ENCODE measurements at places on chromosomes 5 and 9. TPM values are rescaled to one million over a fixed set of nuclear protein-coding genes. Genes with fewer than 3 reads are reported as not detected.

Gene NPR2
- total RNA-seq = 4.2 TPM

- no peaks in the 10 kb centered on the region for H3K27me3 ChIP-seq
- no peak overlapping the region for H3K27ac ChIP-seq
- H3K36me3 ChIP-seq = no peaks in the 10 kb centered on the region
- no peaks in the 10 kb centered on the region for H3K4me1 ChIP-seq
- H3K4me3 ChIP-seq = no peak overlapping the region
- no peak for DNase-seq
Measured at GRCh38 chr9:115978659-115979096, 174.9 kb upstream of the PAPPA start.

- no peaks in the 10 kb centered on the region for H3K36me3 ChIP-seq
- H3K4me3 ChIP-seq = no peak overlapping the region
- no peaks in the 10 kb centered on the region for H3K27me3 ChIP-seq
- no peak for DNase-seq
- H3K27ac ChIP-seq = no peak overlapping the region
Measured at GRCh38 chr5:77987331-77987730, 211.2 kb upstream of the TBCA start.

- no peak overlapping the region for H3K27ac ChIP-seq
- H3K4me3 ChIP-seq = no peak overlapping the region
- no peak for DNase-seq
- no peaks in the 10 kb centered on the region for H3K4me1 ChIP-seq
Measured at GRCh38 chr5:156411185-156411613, 84.2 kb downstream of the SGCD start.

DNA sequence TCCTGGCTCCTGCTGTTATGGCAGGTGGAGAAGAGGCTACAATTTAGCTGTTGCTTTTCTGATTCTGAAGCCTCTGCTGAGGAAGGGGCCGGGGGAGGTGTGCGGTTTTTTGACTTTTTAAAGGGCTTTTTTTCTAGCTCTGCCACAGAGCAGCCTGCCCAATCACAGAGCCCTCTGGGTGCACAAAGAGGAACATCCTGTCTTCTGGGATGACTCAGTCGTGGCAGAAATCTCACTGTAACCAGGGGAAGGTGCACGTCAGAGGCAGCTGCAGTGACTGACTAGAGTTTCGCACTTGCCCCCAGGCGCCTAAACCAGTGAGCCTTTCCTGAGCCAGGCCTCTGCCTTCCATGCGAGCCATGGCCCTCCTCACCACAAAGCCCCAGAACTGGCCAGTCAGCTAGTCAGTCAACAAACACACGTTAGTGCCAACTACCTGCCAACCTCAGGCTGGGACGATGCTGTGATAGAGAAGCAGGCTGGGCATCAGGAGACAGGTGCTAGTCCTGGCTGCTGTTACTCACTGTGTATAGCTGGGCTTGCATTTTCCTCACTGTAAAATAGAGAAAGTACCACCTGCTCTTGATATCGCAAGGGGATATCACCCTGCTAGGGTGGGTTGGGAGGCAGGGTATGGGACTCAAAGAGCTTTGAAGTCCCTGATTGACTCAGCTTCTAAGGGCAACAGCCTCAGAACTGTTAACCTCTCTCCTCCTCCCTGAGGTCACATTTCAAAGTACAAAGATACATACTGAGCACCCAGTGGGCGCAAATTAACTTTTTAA lies 2.2 kb downstream of the AKNA start:
- DNase-seq = peak; percentile 81
- H3K4me1 ChIP-seq = peaks cover 85% of the 10 kb centered on the region
- no peaks in the 10 kb centered on the region for H3K27me3 ChIP-seq

Gene TAF11L10
- not detected for total RNA-seq

DNA sequence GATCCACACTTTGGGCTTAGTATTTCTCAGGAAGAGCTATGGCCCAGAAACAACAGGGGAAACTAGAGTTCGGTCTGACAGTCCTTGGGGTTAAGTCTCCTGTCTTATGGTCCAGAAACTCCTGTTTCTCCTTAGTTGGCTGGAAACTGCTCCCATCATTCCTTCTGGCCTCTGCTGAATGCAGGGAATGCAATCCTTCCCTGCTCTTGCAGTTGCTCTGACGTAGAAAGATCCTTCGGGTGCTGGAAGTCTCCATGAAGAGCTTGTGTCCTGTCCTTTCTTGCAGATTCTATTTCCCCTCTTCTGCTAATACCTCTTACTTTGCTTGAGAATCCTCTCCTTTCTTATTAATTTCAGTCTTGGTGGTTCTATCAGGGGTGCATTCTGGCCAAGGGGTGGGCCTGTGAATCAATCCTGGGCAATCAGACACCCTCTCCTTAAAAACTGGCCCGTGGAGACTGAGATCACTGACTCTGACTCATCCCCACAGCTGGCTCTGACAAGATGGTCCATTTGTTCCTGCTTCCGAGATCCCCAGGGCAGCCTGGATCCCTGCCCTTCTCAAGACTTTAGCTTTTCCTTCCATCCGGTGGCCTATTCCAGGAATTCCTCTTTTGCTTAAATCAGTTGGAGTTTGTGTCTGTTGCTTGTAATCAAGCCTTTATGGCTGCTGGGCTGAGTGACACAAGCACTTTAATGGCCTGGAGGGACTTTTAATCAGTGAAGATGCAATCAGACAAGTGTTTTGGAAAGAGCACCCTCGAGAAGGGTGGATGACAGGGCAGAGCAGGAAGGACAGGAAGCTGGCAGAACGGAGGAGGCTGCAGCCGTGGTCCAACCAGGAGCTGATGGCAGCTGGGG lies 23.7 kb downstream of the PTGS1 start:
- no peaks in the 10 kb centered on the region for H3K4me1 ChIP-seq
- H3K27me3 ChIP-seq = peaks cover 10% of the 10 kb centered on the region
- no peak overlapping the region for H3K27ac ChIP-seq

DNA sequence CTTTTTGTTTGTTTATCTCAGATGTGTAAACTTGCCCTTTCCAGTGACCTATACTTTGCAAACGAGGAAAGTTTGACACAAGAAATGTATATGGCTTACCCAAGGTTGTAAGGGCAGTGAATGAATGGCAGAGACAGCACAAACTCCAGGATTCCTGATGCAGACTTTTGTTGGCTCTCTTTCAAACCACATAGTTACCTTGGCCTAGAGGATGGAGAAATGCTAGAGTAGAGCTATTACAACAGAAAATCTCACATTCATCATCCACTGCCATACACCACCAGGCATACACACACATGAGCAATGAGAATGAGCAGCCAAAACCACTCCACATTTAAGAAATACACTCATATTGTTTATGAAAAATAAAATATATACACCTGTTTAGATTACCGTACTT lies 387.0 kb downstream of the TLR4 start:
- H3K4me1 ChIP-seq = no peaks in the 10 kb centered on the region
- H3K36me3 ChIP-seq = no peaks in the 10 kb centered on the region
- no peak overlapping the region for H3K4me3 ChIP-seq
- no peaks in the 10 kb centered on the region for H3K27me3 ChIP-seq

Gene PPP1R26
- 0.27 TPM for total RNA-seq

Gene ZDHHC11B
- 14.8 TPM for total RNA-seq

GRCh38 chr5:169920474-169920873 lies 59.8 kb downstream of the INSYN2B start:
- no peak for DNase-seq
- no peaks in the 10 kb centered on the region for H3K27me3 ChIP-seq
- H3K4me3 ChIP-seq = no peak overlapping the region
- no peaks in the 10 kb centered on the region for H3K4me1 ChIP-seq

- H3K27me3 ChIP-seq = no peaks in the 10 kb centered on the region
- H3K27ac ChIP-seq = no peak overlapping the region
- no peaks in the 10 kb centered on the region for H3K36me3 ChIP-seq
- H3K4me3 ChIP-seq = no peak overlapping the region
Measured at GRCh38 chr9:3032898-3033297, 189.0 kb upstream of the PUM3 start.

DNA sequence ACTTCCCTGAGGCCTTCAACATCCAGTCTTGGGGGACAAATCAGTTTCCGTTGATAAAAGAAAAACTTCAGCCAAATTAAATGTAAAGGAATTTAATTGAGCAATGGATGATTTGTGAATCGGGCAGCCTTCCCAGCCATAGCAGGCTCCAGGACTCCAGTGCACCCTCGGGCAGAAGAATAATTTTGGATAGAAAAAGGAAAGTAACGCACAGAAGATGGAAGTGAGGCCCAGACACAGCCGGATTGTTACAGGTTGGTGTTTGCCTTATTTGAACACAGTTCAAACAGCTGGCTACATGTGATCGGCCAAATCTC lies 19.1 kb downstream of the MRPL36 start:
- H3K27ac ChIP-seq = no peak overlapping the region
- no peaks in the 10 kb centered on the region for H3K4me1 ChIP-seq
- no peak for DNase-seq
- no peaks in the 10 kb centered on the region for H3K27me3 ChIP-seq
- H3K4me3 ChIP-seq = no peak overlapping the region
- H3K36me3 ChIP-seq = no peaks in the 10 kb centered on the region

GRCh38 chr9:113650207-113651131 lies 186.9 kb downstream of the RGS3 start:
- no peaks in the 10 kb centered on the region for H3K36me3 ChIP-seq
- H3K27me3 ChIP-seq = no peaks in the 10 kb centered on the region
- peaks cover 4% of the 10 kb centered on the region for H3K4me1 ChIP-seq
- no peak overlapping the region for H3K4me3 ChIP-seq
- no peak for DNase-seq
